Astrocyte (in vitro differentiated cells and primary cell): ENCODE measurements at places on chromosomes 7 and 10.
A peak's percentile ranks its signal among the peaks of the same experiment; 100 is the strongest.

- DNase-seq = no peak
These were observed 61.9 kb upstream of the ADO start for GRCh38 chr10:62742536-62743061.

- peak; percentile 77 for DNase-seq
These were observed 2.2 kb upstream of the LRRC27 start for GRCh38 chr10:132329565-132330485.

GRCh38 chr7:99860281-99861127 lies 16.3 kb downstream of the OR2AE1 start:
- DNase-seq = peak; percentile 95

DNA sequence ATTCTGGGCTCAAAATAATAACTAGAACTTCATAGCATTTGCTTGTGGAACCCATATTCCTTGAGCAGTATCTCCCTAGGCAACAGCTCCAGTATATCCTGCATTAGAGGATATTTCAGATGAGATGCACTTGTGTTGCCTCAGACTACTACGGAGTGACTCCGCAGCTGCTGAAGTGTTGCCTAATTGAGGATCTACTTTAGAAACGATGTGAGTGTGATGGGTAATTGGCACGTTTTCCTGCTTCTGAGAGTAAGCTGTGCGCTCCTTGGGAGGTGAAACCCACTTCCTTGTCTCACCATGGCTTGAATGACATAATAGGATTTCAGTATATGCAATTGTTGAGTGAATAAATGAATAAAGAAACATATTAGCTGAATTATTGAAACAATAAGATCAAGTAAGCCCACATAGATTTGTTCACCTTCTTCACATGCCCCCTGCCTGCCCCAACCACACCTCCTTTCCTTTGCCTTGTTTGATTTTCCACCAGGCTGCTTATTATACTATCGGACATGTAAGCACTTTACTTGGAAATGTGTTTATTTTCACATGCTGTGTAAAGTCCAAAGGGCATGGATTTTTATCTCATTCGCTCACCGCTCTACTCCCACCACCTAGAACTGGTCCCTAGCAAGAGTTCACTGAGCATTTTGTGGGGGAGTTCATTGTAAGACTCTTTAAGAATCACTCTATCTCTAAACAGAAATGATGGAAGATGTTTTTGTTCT lies 303.8 kb downstream of the KCNMA1 start:
- no peak for DNase-seq

- no peak for DNase-seq
These were observed 378 bp downstream of the PIK3AP1 start for GRCh38 chr10:96719850-96720421.

GRCh38 chr10:75244487-75245353 lies 9.0 kb upstream of the COMTD1 start:
- DNase-seq = no peak

GRCh38 chr7:96534221-96534620 lies 175.4 kb downstream of the SEM1 start:
- DNase-seq = no peak

- no peak for DNase-seq
These were observed 13.3 kb downstream of the CYP2W1 start for GRCh38 chr7:996079-996872.

- no peak for DNase-seq
These were observed 53.9 kb downstream of the CHST15 start for GRCh38 chr10:124039483-124040013.

GRCh38 chr10:32744321-32744720 lies 213.7 kb downstream of the ITGB1 start:
- DNase-seq = no peak

DNA sequence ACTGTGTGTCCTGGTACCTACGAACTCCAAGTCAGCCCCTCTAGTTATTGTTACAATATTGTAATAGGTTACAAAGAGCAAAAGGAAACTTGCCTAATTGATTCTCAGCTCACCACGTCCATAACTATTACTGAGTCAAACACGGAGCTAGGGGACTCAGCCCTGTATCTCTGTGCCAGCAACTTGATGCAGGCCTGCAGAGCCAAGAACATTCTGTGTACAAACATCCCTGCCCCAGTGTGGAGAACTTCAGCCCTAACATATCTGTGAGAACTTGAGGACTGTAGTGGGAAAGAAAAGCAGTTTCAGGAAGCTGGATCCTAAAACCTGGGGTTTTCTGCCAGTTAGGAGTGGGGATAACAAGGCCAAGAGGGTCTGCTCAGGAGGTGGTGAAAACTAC lies 114.9 kb upstream of the PRSS58 start:
- DNase-seq = no peak

GRCh38 chr7:50658696-50659095 lies 93.5 kb upstream of the DDC start:
- no peak for DNase-seq

DNA sequence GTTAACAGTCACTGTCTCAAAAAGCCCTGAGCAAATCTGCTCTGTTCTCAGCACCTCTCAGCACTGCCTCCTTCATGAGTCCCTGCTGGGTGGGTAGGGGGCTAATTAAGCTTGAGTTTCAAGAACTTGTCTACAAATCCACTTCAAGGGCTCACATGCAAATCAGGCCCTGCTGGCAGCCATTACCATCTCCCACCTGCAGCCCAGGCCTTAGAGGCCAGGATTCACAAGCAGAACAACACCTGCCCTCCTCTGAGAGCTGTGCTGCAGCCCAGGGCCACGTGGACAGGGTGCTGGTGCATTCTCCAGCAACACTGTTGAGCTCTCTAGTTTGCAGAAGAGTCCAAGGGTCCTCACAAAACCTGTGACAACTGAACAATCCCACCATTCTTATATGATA lies 119.2 kb downstream of the DPP6 start:
- no peak for DNase-seq
